AG04449 (cell line): ENCODE measurements at places on chromosomes 11 and 22.

DNA sequence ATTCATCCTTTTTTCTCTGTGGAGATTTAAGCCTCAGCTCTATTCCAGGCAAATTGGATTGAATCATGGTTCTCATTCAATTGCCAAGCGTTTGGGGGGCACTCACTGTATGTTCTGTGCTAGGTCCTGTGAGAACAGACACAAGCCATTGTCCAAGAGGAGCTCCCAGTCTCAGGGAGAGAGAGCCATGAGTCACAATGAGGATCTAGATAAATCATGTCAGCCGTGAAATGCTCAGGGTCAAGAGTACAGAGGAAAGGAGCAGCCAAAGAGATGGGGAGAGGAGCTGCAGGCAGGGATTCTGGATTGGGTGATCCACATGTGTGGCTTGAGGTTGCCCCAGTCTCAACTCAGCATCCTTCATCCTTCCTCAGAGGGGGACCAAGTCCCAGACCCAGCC, 93.6 kb downstream of the FEZ1 start:
- no peak for DNase-seq

GRCh38 chr11:130070846-130071200, 1.1 kb downstream of the APLP2 start:
- DNase-seq = no peak

- no peak for DNase-seq
Measured at GRCh38 chr11:122743949-122744348, 88.4 kb downstream of the UBASH3B start.

GRCh38 chr11:83613767-83614121, 327.6 kb upstream of the CCDC90B start:
- DNase-seq = no peak

DNA sequence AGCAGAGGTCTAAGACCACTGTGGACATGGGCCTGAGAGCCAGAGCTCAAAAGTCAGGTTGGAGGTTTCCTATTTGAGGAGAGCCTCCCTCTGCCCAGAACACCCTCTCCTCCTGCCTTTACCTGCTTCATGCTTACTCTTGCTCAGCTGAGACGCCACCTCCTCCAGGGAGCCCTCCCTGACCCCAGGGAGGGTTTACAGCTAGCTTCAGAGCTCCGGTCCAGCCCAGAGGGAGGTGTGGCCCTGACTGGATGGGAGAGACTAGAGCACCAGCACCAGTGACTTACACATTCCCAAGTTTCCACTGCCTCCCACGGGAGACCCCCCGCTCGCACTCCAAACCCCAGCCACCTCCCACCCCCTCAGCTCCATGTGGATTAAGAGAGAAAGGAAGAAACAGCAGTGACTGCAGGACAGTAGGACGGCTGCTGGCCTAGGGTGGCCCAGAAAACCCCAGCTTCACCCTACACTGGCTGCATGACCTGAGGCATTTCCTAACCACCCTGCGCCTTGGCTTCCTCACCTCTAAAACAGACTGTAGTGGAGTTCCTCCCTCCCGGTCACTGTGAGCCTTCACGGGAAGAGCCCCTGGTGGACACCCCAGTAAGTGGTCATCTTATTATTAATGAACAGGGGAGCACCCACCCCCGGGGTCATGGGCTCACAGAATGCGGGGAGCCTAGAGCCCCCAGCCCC, 24.5 kb upstream of the PDGFB start:
- DNase-seq = no peak

DNA sequence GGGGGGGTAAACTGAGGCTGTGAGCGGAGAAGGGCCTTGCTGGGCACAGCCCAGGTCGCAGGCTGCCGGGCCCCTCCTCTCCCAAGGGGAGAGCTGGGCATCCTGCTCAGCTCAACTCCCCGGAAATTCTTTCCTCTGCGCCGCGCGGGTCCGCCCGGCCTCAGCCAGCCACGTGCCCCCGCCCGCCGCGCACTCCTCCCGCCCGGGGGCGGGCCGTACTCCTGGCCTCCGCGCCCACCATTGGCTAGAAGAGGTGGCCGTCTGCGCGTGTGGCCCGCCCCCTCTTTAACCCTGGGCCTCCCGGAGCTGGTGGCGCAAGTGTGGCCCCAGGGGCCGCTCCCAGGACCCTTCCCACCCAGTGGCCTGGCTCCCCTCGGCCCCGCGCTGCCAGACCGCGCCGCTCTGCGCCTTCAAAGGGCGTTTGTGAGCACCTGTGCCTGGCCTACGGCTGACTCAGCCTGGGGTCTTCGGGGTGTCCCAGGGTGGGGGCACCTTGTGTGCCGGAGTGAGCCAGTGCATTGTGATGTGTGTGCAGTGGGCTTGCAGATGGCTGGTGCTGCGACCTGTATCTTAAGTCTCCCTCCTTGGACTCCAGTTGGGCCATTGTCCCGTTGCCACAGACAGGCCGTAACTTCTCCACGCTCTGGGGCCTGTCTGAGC, 2.0 kb downstream of the MRGPRF start:
- no peak for DNase-seq

DNA sequence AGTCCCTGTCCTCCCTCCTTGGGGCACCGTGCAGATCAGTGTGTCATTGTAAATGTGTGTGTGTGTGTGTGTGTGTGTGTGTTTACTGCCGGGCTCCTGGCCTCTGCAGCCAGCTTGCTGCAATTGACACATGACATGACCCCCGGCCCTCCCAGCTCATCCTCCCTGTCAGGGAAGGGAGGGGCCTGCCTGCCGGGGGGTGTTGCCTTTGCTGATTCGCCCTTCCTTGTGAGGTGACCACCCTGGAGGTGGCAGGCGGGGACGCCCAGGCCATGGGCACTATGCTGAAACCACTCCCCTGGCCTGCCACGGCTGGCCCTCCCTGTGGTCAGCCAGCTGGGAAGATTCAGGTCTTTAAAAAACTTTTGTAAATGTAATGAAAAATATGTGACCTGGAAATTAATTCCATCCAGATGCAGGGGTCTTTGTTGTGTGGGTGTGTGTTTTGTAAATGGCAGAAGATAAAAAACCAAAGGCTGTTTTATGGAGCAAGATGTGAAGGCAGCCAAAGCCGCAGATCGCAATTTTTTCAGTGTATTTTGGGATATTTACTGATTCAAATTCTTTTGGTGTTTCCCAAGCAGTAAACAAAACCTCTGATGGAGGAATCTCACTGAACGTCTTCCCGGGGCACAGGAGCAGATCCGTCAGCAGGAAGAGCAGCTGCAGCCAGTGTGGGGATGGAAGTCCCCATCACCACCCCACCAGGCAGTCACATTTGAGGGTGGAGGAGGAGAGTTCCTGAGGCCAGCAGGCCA, 23.2 kb downstream of the SHISAL1 start:
- no peak for DNase-seq

DNA sequence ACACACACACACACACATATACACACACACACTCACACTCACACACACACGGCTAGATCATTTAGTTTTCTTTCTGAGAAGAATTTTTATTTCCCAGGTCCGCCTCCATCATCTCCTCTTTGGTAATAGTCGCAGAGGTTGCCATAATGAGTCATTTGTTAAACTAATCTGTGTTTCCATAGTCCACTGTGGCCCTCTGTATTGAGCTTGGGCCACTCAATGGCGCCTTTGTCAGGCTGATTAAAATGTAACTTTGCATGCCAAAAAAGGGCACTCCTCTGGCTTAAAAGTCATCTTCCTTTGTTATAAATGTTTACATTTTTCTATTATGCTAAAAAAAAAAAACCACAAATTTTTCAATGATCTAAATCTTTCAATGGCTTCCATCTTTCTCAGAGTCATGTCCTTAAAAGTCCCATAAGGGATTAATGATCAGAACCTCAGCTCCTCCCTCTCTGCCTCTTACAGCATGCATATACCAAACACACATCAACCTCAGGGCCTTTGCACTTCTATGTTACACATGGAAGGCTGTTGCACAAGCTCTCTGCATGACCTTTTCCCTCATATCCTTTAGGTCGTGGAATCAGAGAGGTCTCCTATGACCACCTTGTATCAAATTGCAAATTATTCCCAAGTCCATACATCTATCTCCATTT, 35.3 kb downstream of the EHF start:
- DNase-seq = no peak

GRCh38 chr11:69644071-69644961, 3.4 kb downstream of the CCND1 start:
- peak; percentile 63 for DNase-seq

- no peak for DNase-seq
Measured at GRCh38 chr11:25602149-25602548, 729.8 kb upstream of the ANO3 start.

DNA sequence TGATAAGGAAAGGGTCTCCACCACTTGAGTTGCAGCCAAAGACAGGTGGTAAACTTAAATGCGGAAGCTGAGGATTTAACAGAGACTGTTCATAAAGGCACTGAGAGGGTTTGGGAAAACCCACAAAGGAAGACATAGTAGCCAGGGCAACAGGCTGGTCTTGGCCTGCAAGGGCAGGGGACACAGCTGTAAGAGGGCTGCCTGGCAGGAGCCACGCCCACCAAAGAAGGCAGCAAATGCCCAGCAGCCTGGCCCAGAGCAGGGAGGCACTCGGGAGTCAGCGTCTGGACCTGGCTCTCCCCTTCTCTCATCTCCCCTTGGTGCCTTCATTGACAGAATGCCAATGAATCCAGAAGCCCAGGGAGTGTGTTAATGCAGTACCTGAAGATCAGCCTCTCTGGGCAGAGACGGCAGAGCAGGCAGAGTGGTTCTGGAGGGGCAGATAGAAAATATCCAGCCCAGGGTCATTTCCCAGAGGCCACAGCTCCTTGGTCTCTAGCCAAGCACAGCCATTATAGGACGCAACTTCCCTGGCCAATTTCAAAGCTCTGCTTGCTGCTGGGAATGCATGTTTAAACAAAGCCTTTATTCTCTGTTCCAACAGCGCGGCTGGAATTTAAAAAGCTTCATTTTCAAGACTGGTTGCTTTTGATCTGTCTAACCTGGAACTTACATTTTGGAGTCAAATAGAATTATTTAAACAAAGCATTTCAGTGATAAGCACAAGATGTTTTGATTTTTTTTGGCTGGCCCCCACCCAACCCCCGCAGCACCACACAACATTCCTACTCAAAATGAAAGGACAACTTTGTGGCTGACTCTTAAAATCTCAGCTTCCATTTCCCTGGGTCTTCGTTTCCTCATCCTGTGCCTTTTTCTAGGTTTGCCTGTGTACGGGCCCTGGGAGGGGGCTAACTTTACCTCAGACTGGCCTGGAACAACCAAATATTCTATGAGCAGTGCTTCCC, 125.6 kb upstream of the LMO1 start:
- DNase-seq = no peak

DNA sequence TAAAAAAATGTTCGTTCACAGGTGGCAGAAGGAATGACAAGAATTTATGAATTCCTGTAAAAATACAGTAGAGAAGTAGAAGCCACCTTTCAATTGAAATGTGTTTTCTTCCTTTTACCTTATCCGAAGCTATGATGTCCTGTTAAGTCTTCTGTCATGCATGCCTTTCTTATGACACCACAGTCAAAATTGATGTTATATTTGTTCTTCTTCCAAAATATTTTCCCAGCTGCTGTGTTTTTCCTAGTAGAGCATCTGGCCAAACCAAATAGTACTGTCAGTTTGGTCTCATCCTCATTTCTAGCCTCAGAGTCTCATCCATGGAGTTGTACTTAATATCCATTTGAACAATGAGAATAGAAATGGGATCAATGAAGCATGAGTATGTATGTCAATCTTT, 206.1 kb downstream of the PGR start:
- peak; percentile 9 for DNase-seq

GRCh38 chr11:80167766-80168165, 726.9 kb upstream of the TENM4 start:
- DNase-seq = no peak

DNA sequence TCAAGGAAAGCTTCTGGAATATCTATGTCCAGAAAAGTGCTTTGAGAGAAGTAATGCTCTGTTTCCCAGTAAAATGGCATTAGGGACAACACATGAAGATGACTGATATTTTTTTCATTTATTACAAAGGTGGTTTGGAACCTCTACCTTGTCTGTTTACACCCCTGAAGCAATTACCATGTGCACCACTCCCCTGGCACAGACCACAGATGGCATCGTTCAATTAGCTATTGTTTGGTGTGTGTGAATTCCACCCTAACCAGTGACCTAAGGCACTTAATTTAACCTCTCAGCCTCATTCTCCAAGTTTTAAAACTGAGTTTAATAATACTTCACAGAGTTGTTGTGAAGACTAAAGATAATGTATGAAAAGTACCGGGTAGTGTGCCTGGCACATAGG, 127.6 kb upstream of the BMAL1 start:
- DNase-seq = no peak

DNA sequence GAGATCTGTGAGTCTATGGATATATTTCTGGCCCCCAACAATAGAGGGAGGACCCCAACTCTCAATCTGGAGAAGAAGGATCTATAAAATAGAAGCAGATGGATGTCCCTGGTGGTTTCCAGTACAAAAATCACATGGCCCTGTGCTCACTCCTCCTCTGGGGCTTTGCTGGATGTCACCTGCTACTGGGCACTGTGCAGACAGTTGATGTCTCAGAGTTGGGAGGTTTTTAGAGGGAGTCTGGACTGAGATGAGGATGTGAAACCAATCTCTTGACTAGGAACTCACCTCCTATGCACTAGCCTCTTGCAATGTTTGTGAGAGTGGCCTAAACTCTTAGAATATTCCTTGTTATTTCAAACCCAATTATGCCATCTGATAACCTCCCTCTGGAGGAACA, 107.2 kb downstream of the SCN3B start:
- no peak for DNase-seq

DNA sequence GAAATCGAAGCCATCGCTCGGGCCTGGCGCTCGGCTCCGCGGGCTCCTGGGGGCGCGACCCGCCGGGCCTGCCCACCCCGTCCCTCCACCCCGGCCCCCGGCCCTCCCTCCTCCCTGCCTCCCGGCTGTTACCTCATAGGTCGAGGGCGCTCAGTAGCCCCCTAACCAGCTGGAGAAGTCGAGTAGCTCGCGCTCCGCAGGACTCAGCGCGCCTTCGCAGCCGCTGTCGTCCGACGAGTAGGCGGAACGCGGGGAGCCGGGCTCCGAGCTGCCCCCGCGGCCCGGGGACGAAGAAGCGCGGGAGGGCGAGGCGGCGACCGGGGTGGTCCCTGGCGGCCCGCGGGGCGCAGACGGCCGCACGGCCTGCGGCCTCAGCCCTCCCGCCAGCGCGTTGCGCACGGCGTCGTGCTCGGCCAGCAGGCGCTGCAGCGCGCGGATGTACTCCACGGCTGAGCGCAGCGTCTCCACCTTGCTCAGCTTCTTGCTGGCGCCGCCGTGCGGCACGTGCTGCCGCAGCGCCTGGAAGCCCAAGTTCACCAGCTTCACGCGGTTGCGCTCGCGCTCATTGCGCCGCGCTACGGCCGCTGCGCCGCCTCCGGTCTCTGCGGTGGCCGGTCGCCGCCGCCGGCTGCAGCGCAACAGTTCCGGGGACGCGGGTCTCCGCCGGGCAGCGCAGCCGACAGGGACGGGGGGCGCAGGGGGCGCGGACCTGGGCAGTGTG, 627 bp downstream of the ASCL2 start:
- no peak for DNase-seq

GRCh38 chr11:46920755-46921154, 2.4 kb upstream of the LRP4 start:
- peak; percentile 97 for DNase-seq
